ENCODE measurements at places on chromosomes 7 and 10.

- DNase-seq, result no peak
Measured at GRCh38 chr10:88672041-88672440, 7.8 kb downstream of the LIPF start.

DNA sequence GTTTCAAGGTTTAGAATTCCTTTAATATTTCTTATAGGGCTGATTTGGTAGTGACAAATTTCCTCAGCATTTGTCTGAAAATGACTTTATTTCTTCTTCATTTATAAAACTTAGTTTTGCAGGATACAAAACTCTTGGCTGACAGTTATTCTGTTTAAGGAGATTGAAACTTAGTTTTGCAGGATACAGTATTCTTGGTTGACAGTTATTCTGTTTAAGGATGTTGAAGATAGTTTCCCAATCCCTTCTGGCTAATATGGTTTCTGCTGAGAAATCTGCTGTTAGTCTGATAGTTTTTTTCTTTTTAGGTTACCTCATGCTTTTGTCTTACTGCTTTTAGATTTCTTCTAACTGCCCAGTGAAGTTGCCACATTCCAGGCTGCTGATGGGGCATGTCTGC, 186.8 kb downstream of the ITGB1 start:
- no peak for DNase-seq

DNA sequence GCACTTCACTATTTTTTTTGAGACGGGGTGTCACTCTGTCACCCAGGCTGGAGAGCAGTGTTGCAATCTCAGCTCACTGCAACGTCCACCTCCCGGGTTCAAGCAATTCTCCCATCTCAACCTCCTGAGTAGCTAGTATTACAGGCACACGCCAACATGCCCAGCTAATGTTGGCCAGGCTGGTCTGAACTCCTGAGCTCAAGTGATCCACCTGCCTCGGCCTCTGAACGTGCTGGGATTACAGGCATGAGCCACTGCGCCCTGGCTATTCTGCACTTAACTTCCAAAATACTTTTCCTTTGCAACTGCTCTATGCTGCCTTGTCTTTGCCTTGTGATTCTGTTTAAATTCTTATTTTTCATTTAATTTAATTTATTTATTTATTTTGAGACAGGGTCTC, 67.0 kb upstream of the ZNF479 start:
- DNase-seq, result no peak

- no peak for DNase-seq
Measured at GRCh38 chr10:31145986-31146385, 114.3 kb upstream of the ZNF438 start.

DNA sequence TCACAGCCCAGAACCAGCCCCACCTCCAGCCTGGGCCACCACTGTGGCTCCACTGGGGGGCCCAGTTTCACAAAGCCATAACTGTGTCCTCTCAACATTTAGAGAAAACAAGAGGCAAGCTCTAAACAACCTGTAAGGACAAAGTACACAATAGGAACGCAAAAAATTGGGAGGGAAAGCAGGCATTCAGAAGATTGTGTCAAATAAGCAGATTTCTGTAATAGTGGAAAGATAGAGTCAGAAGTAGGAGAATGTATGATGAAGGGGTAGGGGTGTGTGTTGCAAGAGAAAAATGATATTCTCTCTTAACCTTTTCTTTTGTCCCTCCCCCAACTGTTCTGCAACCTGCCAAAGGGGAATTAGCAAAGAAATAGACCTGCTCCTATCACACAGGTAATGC, 449.9 kb upstream of the NPVF start:
- DNase-seq, result no peak

DNA sequence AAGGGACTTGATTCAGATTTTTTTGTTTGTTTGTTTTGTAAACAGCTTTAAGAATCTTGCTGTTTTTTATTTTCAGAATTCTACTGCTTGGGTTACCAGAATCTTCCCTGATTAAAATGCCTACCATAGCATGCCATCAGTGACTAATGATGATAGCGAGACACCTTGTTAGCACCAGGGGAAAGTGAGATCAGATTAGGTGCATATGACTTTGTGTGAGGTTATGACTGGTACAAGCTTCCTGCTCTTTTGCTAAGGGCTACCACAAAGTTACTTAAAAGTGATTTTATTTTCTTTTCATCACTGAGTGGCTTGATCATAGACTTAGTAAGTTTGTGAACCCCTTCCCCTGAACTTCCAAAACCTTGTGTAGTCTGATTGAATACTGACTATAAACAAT, 93.5 kb downstream of the SND1 start:
- no peak for DNase-seq

DNA sequence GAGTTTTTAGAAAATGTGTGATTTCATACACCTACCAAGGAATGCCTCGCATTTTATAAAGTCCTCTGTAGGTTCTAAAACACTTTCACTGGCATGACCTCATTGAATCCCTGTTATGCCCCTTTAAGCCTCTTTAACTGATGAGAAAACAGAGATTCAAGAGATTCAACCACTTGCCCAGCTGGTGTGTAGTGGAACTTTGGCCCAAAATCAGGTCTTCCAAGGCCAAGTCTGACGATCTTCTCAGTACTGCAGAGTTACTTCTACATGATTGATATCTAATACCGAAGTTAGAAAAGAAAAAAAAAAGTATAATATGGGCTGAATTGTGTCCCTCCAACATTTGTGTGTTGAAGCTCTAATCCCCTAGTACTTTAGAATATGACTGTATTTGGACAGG, 202.0 kb downstream of the WDR11 start:
- no peak for DNase-seq

Data from activated CD4-positive, alpha-beta T cell treated with anti-CD3 and anti-CD28 coated beads for 4 hours (primary cell).